ENCODE measurements at places on chromosomes 5 and 9.
A peak's percentile ranks its signal among the peaks of the same experiment; 100 is the strongest.

DNA sequence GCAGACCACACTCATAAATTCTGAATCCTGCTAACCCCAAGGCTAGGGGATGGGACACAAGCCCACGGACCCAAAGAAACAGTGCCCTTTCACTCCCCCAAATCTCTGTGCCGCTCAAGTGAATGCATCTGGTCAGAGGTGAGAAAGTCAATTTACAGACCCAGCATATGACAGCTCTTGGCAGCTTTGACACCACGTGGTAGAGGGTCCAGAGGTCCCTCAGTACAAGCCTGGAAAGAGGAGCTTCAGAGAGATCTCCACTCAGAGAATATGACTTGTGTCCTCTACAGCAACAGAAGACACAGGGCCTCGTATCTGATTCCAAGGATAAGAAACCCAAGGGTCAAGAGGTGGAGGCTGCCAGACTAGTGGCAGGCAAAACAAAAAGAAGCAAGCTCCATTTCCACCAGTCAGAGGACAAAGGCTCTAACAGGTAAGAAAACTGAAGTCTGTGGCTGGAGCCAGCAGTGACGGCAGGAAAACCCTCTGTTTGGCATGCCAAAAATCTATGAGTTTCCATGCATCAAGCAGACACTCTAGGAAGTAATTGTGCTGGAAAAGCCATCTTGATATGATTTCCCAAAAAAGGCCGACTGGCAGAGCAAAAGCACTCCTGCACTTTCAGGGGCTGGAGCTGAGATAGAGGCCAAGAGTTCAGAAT lies 138.7 kb downstream of the UGCG start:
- DNase-seq = no peak

GRCh38 chr9:81878530-81878929 lies 49.7 kb upstream of the SPATA31D4 start:
- no peak for DNase-seq

DNA sequence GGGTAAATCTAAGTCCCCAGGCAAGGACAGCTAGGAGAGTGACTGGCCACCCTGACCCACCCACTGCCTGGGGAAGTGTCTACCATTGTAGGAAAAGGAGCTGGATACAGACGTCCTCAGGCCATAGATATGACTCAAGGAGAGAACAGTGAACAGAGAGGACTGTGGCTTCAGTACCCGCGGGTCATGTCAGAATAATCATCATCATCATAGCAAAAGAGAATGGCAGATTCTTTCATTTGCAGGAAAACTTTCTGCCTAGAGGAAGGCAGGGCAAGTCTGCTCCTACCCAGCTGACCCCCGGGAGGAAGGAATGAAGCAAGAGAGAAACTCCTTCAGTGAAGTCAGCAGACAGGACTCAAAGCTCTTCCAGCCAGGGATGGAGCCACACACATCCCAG lies 52.2 kb upstream of the UBTD2 start:
- DNase-seq = no peak

DNA sequence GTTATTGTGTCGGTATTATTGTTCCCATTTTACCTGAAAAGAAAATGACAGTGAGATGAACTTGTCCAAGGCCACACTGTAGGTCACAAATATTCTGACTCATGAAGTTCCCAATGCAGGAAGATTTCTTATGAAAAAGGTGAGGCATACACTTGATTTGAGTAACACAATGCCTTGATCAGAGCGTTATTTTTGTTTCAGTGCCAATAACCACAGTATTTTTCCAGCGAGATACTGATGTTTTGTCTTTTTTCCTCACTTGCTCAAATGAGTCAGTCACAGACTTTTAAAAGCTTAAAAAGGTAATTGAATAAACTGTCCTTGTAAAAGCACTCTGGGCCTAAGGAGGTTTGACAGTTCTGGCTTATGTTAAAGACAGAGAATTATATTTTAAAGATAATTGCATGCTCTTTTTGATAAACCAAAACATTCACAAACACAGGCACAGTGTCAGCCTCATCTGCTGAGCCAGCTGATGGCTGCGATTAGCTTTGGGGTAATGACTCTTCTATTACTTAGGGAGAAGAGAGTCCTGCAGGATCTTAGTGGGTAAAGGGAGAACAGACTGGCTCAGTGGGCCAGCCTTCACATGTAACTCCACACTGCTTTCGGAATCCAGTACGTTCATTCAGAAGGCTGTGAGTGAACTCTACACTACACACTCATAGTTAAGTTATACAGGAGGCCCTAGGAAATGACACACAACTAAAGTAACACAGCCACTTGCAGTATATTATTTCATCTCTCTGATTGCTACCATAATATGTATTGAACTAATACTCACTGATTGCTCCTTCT lies 165.5 kb upstream of the CD180 start:
- DNase-seq = no peak

GRCh38 chr5:54874337-54875021 lies 110.9 kb downstream of the ESM1 start:
- DNase-seq = peak; percentile 45

DNA sequence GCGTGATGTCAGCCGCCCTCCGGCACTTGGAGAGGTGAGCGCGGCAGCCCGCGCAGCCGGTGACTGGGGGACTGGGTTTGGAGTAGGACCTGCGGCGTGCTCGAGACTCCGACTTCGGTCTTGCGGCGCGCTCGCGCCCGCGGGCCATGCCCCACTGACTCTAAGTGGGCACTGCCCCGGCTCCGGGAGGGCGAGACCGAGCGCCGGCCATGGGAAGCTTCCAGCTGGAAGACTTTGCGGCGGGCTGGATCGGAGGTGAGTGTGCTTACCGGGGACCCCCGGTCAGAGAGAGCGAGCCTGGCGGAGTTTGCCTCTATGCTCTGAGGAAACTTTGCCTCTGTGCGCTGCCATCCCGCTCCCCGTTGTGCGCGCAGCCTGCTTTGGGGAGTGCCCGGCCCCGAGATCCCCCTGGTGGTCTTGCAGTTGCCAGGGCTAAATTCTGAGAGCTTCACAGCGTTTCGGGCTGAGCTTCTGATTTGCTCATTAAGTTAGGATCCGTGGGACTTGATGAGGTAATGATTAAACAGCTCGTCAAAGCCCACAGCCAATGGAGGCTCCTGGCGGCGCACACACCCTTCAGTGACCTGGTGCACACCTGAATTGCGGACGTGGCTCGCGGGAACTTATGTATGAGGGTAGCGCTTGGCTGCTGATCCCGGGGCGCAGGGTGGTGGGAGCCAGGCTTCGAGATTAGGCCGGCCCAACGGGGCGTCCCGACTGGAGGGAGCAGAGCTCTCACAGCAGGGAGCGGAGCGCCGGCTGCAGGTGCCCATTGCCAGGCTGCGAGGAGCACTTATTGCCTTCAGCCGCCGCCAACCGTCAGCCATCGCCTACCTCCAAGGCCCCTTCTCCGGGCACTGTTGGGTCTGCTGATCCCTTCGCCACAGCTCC lies at the start of gene SLC25A48:
Gene SLC25A48 (plus strand): TSS at position 25 of the 891 bp plus-strand sequence. CDS start 185 bp downstream, at position 210.
- DNase-seq = peak; percentile 45

DNA sequence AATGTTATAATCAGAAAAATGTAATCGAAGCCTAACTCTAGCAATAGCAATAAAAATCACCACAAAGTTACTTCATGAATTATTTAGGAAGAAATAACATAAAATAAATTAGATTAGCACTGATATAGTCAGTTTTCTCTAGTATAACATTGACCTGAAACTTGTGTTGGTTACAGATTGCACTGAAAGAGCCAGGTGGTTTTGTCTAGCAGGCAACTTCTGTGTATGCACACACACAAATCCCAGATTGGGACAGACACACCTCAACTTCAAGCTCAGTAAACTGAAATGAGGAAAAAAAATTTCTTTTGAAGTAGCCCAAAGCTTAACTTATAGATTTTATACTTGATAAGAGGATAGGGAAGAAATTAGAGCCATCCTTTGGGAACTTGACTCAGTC lies 129.3 kb downstream of the EFNA5 start:
- no peak for DNase-seq

- no peak for DNase-seq
Observed at GRCh38 chr9:134295101-134295745, 31.0 kb upstream of the RXRA start.

DNA sequence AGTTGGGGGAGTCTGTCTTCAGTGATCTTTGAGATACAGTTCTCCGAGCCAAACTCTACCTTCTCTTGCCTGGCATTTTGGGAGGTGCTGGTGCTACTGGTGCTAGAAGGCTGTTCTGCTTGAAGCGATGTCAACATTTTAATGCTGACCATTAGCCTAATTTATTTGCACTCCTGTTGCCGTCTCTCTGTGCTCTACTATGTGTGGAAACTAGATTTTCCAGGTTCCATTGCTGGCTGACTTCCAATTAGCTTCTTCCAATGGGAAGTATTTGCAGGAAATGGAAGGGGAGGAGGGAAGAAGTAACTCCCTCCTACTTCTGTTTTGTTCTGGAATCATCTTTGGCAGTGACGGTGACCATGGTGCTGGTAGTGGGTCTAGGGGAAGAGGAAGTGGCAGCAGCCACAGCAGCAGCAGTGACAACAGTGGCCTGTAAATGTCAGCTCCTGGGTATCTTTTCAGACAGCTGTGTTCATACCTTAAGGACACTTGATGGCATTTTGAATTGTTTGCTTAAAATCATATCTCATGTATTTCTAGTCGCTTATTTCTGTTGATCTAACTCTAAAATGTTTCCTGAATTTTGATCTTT lies 7.9 kb downstream of the TXNDC8 start:
- DNase-seq = peak; percentile 13

GRCh38 chr5:145141534-145141933 lies 693.6 kb downstream of the PRELID2 start:
- DNase-seq = no peak

GRCh38 chr9:117034866-117035265 lies 347.8 kb downstream of the TRIM32 start:
- DNase-seq = peak; percentile 1

DNA sequence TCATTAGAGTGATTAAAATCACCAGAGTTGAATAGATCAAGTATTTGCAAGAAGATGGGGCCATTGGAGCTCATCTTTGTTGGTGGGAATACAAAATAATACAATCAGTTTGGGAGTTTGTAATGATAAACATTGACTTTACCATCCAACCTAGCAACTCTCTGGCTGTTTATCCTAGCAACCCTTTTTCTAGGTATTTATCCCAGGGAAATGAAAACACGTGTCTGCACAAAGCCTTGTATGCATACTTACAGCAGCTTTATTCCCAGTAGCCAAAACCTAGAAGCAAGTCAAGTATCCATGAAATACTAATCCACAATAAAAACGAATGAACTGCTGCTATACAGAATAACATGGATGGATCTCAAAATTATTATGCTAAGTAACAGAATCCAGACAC lies 152.7 kb upstream of the DAB2 start:
- no peak for DNase-seq

GRCh38 chr9:122392714-122393113 lies 21.9 kb downstream of the PTGS1 start:
- DNase-seq = no peak

DNA sequence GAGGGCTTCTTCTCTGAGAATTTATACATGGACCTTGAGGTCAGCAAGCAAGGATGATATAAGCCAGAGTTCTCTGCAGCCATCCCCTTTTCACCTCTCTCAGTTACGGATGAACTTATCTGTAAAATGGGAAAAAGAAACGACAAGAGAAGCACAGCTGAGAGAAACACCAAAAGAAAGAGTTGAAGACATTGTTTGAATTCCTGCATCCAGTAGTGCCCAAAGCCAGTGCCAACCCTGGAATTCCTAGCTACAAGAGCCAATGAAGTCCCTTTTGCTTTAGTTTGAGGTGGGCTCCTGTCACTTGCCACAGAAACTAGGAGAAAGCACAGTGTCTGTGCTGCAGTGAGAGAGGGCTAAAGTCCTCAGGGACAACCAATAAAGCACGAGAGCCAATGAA lies 6.6 kb upstream of the MOB3B start:
- DNase-seq = no peak

DNA sequence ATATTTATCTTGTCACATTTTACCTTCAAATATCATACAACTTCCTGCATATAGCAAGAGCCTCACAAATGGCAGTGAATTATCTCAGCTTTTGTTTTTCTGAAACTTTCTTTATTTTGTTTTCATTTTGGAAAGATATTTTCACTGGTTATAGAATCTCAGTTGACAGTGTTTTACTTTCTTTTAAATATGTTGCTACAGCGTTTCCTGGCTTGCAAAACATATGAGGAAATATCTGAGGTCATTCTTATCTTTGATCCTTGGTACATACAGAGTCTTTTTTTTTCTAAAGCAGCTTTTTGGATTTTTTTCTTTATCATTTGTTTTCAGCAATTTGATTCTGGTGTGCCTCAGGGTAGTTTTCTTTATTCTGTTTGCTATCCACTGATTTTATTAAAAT lies 77.6 kb upstream of the CEP78 start:
- no peak for DNase-seq

DNA sequence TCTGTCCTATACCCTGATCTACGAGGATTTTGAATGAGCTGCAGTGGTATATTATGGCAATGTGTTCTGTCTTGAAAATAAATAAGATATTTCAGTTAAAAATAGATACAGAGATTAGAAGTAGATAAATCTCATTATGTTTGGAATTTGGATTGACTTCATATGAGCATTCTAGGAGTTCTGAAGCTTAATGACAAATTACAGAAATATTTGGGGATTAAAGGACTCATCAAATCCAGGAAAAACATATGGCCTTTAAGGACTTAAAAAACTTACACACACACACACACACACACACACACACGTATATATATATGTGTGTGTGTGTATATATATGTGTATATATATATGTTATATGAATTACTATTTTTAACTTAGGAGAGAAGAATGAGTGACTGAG lies 446.9 kb upstream of the CD180 start:
- DNase-seq = no peak

GRCh38 chr9:87071473-87071872 lies 124.2 kb upstream of the GAS1 start:
- no peak for DNase-seq

DNA sequence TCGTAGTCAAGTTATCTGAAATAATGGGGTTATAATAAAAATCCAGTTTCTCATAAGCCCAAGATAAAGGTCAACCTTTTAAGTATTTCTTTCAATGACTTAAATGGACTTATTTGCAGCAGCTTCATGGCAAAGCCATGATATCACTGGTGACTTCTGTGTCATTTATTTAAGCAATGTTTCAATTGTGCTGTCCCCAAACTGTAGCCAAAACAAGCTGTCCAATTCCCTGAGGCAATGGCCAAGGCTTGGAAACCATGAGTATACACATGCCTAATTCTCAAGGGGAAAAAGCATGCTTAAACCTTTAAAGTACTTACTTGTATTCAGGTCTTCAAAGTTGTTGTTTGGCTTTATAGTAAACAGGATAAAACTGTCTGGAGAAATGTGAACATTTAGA lies 376.4 kb upstream of the TNC start:
- no peak for DNase-seq

- no peak for DNase-seq
Observed at GRCh38 chr5:110038297-110038997, 348.7 kb downstream of the MAN2A1 start.

- DNase-seq = no peak
Observed at GRCh38 chr9:33458444-33458843, 11.1 kb upstream of the AQP3 start.

All from KBM-7 (cell line).